Activated CD4-positive, alpha-beta memory T cell treated with anti-CD3 and anti-CD28 coated beads for 36 hours (primary cell): ENCODE measurements at places on chromosomes 12 and 14.

DNA sequence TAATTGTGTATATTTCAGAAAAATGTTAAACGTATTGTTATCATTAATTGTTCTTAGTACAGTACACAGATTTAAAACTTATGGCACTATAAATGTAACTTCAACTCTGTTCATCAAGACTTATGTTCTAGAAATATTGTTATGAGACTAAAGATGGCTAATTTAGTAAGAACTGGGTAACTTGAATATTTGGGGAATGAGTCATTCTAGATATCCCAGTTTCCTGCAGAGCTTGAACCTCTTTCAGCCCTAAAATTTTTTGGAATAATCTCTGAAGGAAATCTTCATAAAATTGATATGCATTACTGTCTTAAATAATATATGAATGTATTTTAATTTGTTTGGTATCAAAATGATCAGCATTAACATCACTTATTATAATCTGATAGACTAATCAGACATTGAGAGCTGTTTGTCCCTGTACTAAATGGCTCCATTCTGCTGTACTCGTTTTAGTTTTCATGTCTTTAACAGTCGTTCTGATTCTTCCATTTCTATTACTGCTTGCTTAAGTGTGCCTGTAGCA is 87.1 kb downstream of the VEZT start:
- DNase-seq: no peak

DNA sequence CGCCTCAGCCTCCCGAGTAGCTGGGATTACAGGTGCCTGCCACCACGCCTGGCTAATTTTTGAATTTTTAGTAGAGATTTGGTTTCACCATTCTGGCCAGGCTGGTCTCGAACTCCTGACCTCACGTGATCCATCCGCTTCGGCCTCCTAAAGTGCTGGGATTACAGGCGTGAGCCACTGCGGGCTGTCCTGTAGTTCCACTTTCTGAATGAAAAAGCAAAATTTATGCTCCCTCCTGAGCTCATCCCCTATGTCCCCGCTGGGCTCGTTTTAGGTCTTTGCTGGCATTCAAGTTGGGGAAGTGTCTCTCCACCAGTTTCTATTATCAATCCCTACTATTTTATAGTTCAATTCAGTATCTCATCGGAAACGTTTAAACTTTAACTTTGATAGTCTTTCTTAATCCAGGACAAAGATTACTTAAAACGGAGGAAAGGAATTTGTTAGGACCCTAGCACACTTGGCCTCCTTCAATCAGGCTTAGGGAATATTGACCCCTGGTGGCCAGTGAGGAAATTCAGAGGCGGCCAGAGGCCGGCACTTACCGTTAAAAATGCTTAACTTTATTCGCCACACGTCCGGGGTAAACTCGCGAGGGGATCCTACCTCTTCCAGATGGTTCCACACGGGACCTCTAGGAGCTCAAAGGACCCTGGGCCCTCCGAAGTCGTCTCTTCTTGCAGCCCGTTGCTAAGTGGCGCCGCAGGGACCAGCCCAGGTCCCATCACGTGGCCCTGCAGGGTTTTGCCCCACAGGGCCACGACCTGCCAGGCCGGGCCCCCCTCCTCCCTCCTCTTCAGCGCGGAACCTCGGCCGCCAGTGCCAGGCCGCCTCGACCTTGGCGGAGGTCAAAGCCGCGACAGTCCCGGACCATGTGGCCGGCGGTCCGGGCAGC is 11.4 kb upstream of the DNAL1 start:
- DNase-seq: peak; percentile 73

DNA sequence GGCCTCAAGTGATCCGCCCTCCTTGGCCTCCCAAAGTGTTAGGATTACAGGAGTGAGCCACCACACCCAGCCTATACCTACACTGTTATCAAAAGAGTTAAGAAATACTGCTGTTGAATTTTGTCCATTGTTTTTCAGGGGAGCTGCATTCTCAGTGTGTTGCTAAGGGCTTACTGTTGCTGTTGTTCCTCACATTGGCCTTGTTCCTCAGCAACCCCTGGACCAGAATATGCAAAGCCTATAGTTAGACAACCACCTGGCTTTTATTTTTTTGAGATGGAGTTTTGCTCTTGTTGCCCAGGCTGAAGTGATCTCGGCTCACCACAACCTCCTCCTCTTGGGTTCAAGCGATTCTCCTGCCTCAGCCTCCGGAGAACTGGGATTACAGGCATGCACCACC is 4.7 kb upstream of the ATP6V0A2 start:
- no peak for DNase-seq

GRCh38 chr14:103066399-103066798 is 9.1 kb upstream of the CDC42BPB start:
- no peak for DNase-seq

DNA sequence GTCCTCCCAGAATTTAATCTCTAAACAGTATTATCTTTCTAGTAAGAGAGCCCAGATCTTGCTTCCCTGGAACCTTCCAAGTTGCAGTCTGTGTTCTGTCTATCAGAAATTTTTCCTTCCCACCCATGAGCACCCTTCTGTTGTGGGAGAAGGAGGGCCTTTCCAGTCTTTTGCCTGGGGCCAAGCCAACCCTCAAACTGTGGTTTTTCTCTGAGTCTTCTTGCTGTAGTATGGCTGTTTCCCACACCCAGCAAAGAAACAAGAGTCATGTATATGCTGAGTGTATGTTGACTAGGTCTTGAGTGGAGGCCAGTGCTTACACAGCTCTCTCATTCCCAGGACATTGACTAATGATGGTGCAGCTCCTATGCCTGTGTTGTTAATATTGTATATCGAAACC is 104.5 kb downstream of the TGFB3 start:
- DNase-seq: no peak

GRCh38 chr12:96850676-96851075 is 56.4 kb upstream of the NEDD1 start:
- DNase-seq: no peak

DNA sequence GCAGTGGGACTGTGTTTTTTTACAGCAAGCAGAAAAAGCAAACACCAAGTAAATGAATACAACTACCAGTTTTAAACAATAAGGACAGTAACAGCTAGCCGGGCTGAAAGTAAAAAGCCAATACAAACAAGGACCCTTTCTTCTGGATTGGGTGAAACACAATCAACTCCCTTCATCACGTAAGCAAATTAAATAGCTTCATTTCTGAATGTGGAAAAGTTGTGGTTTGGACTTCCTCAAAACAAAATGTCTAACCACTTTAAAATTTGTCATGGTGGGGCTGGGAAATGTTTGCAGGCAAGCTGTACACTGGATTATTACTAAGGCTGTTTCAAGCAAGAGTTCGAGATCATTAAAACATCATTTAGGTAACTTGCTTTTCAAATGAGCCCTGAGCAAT is 47.4 kb downstream of the TCHP start:
- peak; percentile 8 for DNase-seq

- DNase-seq: no peak
Measured at GRCh38 chr12:68743356-68743755, 2.6 kb upstream of the SLC35E3 start.

- no peak for DNase-seq
Measured at GRCh38 chr12:12214635-12215131, 52.2 kb downstream of the LRP6 start.

- DNase-seq: no peak
Measured at GRCh38 chr12:122893208-122894153, 2.4 kb downstream of the VPS37B start.

DNA sequence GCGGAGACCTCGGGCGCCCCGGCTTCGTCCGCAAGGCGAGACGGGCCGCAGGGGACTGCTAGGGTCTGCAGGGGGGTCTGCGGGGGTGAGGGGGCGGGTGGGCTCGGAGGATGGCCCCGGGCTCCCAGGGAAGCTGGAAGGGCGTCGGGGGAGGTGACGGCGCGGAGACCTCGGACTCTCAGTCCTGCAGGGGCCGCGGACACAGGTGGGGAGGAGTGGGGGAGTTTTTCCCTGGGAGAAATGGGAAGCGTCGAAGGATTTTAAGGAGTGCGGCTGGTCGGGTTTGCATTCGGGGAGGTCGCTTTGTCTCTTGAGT is 25.9 kb downstream of the ZBTB42 start:
- DNase-seq: no peak

DNA sequence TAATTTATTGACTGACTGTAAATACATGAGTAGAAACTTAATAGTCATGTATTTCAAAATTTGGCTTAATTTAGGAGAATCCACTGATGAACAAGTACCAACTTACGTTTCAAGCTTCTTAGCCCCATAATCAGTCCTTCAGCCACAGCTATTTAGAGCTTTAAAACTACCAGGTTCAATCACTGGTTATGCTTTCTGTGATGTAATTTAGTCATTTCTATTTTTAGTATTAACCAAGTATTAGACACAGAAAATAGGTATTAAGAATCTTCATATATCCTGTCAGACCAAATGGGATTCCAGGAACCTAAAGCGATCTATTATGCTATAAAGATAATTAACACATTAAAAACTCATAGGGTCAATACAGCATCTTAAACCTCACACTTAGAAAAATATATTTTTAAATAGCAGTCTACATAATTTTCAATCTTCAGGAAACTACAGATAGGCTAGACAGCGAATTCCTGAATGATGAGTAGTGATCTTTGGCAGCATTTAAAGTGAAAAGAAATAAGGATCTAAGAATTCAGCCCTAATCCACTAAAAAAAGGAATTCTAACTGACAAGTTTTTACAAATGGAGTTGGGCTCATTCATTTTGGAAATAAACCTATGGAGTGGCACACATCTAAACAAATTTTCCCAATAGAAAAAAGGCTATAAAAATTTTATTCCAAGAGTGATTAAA is 51.5 kb downstream of the ZC3H14 start:
- no peak for DNase-seq

DNA sequence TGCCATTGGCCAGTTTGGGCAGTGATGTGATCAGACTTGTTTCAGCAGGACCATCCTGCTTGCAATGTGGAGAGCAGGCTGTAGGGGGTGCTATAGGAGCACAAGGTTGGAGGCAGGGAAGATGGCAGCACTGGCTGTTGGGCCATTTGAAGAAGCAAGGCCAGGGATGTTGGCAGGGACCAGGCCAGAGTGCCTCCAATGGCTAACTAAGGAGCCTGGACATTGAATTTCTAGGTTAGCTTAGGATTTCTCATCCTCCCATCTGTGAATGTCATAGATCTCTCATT is 23.5 kb downstream of the FGF23 start:
- DNase-seq: peak; percentile 79

DNA sequence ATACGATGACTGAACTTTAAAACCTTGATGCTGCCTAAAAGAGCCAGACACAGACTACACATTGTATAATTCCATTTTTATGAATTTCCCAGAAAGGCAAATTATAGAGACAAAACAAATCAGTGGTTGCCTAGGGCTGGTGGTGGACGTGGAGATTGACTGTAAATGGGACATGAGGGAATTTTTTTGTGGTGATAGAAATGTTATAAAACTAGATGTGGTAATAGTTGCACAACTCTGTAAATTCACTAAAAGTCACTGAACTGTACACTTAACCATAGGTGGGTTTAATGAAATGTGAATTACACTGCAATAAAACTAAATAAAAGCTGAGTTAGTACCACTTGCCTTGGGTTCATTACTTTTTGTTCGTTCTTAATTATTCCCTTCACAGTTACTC is 72.1 kb downstream of the PLEKHA5 start:
- DNase-seq: no peak

GRCh38 chr12:113748707-113749432 is 217.3 kb downstream of the RBM19 start:
- DNase-seq: no peak

- no peak for DNase-seq
Measured at GRCh38 chr12:111841236-111841749, 735 bp upstream of the MAPKAPK5 start.

- DNase-seq: no peak
Measured at GRCh38 chr12:58764100-58764953, 156.0 kb downstream of the LRIG3 start.

GRCh38 chr14:90562652-90563051 is 165.8 kb downstream of the CALM1 start:
- DNase-seq: no peak

DNA sequence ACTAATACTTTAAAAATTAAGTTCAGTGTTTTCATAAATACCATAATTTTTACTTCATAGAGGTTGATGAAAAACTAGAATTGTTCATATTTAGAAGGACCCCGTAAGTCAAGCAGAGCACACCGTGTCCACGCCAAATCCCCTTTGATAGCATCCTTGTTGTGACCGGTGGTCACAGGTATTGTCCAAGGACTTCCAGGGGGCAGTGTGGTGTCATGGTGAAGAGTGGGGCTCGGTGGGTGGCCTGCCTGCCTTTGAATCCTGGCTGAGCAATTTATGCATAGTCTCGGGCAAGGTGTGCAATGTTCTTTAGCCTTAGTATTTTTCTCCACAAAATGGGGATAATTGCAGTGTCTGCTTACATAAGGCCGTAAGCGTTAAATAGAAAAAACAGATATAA is 169.9 kb downstream of the KTN1 start:
- no peak for DNase-seq

DNA sequence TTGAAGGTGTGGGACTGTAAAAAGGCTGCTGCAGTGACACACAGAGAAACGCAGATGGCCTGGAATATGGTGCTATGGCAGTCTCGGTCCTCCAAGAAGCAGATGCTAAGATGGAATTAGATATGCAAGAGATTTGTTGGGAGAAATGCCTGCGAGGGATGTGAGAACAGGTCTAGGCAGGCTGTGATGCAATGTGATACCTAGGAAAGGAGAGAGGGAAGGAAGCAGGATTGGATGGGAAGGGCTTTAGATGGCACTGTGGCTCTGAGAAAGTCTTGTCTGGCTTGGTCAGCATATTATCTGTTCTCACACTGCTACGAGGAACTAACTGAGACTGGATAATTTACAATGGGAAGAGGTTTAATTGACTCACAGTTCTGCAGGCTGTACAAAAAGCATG is 374.4 kb downstream of the BCAT1 start:
- no peak for DNase-seq

DNA sequence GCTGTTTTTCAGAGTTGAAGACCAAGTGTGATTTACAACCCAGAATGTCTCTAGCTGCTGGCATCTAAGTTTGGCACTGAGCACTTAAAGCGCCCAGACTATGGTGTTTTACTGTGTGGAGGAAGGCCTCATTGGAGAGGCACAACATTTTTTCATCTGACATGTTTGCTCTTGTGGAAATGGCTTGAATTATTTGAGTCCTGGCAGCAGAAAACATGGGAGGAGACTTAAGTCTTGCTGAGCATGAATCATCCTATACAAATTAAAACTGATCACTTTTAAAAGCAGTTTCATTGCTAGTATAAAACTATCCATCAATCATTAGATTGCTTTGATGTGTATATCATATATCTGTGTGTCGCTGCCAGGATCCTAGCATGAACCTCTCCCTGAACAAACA is 85.9 kb upstream of the REP15 start:
- no peak for DNase-seq

GRCh38 chr12:614411-614970 is 48.8 kb downstream of the NINJ2 start:
- DNase-seq: peak; percentile 59

GRCh38 chr12:14988035-14988434 is 15.2 kb downstream of the PDE6H start:
- no peak for DNase-seq
